ENCODE measurements at places on chromosomes 1 and 21.

DNA sequence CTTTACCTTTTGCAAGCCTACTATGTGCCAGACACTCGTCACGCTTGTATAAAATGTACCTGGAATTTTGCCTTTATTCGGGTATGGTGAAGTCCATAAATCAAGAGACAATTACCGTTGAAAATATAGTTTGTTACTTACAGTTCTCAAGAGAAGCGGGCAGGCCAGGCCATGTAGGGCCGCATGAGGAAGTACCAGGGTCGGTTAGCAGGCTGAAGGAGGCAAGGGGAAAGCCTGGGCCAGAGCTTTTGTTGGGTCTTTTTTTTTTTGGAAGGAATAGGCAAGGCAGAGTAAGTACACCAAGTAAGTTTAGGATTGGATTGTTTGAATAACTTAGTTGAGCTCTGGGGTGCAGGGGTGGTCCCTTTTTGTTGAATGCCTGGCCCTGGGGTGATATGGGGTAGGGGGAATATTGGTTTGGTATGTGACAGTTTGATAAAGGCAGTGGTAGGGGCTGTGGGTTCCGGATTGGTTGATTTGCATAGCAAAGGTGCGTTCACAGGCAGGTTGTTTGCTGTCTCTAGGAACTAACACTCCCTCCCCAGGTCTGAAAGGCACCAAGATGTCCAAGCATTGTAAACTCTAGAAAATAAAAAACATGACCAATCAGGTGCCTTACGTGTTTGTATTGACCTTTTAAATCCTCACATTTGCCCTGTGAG lies 80.7 kb downstream of the KAZN start:
- no peak for DNase-seq

GRCh38 chr21:40291560-40291959 lies 424.3 kb downstream of the PCP4 start:
- DNase-seq, result no peak

GRCh38 chr1:10250663-10251062 lies 40.3 kb downstream of the KIF1B start:
- DNase-seq, result no peak

DNA sequence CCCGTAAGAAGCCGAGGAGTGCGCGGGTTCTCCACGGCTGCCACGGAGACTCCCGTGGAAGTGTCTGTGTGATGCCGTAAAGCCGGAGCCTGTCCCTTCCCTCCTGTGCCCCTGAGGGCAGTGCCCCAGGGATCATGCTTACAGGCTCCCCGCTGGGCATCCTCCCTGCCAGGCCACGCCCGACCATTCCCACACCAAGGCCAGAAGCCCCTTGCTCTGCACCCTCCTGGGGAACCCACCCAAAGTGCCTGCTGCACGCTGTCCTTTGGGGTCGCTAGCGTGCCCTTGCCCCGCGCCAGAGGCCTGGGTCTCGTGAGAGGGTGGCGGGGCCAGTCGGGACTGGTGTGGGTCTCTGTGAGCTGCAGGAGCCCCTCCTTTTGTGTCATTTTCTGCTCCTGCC lies 228.5 kb upstream of the C1orf174 start:
- no peak for DNase-seq

DNA sequence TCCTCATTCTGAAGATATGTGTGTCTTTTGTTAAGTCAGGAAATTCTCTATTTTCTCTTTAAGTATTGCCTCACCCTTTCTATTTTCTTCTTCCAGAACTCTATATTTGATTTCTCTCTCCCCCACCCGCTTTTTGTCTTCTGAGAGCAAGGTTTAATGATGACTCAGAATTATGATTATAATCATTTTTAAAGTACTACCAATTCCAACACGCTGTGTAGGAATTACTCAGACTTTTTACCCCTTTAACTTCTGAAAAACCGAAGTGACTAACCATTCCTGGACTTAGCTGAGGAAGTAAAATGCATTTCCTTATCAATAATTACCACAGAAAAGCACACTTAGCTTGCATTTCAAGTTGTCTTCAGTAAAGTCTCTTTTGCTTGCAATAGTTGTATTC lies 20.8 kb upstream of the SCYL3 start:
- no peak for DNase-seq

GRCh38 chr1:226181996-226182714 lies 4.4 kb downstream of the ACBD3 start:
- DNase-seq, result peak; percentile 43

- no peak for DNase-seq
Measured at GRCh38 chr21:45401916-45402900, 2.8 kb upstream of the COL18A1 start.

GRCh38 chr1:37797750-37798345 lies 4.2 kb downstream of the MANEAL start:
- no peak for DNase-seq

DNA sequence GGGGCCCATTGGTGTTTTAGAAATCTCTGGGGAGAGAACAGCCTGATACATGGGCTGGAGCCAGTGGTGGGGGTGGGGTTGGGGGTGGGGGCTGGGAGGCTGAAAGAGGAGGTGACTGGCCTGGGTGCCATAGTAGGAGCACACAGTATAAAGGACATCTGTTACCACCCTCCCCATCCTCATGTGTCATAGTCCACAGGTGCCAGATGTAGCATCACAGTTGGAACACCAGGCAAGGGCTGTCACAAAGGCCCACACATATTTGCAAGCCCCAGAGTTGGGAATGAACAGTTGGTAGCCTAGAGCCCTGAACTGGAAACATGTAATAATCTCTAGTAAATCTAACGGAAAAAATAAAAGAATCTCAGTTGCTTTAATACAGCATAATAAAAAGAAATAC lies 55.1 kb upstream of the CR2 start:
- DNase-seq, result no peak

- DNase-seq, result no peak
Measured at GRCh38 chr21:43345746-43346409, 81.1 kb downstream of the SIK1 start.

DNA sequence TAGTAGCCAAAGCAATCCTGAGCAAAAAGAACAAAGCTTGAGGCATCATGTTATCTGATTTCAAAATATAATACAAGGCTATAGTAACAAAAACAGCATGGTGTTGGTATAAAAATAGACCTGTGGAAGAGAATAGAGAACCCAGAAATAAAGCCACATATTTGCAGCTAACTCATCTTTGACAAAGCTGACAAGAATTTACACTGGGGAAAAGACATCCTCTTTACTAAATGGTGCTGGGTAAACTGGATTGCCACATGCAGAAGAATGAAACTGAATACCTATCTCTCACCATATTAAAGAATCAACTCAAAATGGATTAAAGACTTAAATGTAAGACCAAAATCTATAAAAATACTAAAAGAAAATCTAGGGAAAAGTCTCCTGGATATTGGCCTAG lies 59.5 kb upstream of the CD55 start:
- DNase-seq, result no peak

- no peak for DNase-seq
Measured at GRCh38 chr1:150619576-150620509, 9.6 kb downstream of the ENSA start.

DNA sequence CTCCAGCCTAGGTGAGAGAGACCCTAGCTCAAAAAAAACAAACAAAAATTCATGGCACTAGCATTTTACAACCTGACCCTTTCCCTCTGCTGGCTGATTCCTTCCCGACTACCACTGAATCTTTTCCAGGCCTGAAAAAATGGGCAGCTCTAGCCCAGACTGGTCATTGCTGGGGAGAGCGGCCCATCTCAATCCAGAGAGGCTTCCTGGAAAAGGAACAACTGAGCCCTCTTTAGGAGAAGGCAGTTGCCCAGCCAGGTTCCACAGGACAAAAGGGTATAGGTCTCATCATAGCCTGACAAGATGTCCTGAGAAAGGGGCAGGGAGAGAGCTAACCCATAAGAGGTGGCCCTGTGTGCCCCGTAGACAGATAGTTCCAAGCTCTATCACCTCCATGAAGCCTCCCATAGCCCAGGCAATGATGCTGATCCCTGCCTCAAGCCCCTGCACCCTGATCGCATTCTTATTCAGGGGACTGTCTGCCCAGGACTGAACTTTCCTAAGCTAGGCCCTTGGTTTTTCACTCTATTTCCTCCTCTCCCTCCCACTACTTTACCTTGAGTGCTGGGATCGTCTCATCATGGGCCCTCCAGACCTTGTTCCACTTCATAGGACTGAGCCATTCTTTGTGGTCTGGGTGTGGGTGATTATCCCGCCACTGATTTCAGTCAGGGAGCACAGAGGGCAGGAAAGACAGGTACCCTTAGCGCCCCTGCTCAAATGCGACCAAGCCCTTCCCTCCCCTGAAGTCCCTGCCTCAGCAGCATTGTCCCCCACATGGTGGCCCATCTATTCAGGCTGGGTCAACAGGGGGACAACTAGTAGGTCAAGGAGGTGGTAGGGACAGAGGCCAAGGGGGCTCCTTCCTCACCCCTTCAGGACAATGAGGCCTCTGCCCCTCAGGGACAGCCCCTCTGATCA lies 18.2 kb downstream of the RHBG start:
- DNase-seq, result no peak

- DNase-seq, result no peak
Measured at GRCh38 chr1:22053861-22054770, 1.6 kb downstream of the CDC42 start.

- peak; percentile 35 for DNase-seq
Measured at GRCh38 chr1:147243228-147243685, 773 bp downstream of the CHD1L start.

GRCh38 chr1:58841455-58841854 lies 57.6 kb upstream of the JUN start:
- no peak for DNase-seq

GRCh38 chr1:200642481-200642880 lies 21.9 kb upstream of the KIF14 start:
- DNase-seq, result no peak

GRCh38 chr21:39142972-39143371 lies 40.3 kb downstream of the PSMG1 start:
- DNase-seq, result no peak

DNA sequence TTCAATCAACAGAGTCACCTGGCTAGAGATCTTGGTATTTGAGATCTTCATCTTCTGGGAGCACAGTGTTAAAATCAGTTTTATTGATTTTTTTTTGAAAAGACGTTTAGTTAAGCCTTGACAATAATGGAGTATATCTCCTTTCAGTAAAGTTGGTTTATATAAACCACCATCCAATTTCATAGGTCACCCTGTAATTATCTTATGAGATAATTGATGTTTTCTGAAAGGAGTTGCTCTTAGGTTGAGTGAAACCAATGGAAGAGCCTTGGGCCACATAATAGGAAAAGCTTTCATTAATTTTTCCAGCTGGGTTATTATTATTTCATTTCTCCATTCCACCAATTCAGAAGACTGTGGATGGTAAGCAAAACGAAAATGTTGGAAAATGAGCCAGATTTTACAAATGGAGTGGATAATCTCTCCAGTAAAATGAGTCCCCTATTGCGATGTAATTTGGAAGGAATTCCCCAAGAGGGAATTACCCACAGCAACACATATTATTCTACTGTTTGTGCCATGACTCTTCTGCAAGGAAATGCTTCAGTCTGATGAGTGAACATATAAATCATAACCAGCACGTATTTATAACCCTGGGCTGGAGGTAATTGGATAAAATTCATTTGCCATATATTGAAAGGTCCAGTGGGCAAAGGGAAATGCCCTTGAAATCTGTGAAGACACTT lies 46.2 kb upstream of the TINAGL1 start:
- DNase-seq, result no peak

GRCh38 chr1:74426208-74426937 lies 86.0 kb downstream of the LRRC53 start:
- no peak for DNase-seq

- DNase-seq, result no peak
Measured at GRCh38 chr1:36968730-36969129, 65.6 kb downstream of the GRIK3 start.

DNA sequence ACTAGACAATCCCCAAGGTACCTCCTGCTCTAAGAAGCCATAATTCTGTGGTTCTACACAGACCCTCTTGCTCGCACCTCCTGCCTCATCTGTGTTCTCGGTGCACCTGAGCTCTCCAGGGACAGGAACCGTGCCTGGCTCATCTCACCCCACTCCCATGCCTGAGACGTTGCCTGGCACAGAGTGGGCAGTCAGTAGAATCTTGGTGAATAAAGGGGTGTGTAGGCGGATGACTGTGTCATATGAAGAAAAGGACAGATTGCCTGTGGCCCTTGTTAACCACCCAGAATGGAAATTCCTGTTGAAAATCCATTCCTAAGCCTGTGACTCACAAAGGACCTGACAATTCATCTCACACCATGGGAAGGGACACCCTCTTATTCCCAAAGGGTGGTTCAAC lies 92.9 kb downstream of the KCNN3 start:
- no peak for DNase-seq

- no peak for DNase-seq
Measured at GRCh38 chr1:31755197-31755611, 8.9 kb downstream of the ADGRB2 start.

DNA sequence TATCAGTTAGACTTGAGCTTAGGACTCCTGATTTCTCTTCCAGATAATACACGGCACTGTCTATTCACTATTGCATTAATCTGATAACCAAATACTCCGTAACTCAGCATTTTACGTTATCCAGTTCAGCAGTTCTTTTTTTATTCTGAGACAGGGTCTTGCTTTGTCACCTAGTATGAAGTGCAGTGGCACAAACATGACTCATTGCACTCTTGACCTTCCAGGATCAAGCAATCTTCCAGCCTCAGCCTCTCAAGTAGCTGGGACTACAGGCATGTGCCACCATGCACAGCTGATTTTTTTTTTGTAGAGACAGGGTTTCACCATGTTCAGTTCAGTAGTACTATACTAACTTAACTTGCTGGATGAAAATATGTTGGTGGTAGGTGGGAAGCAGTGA lies 156.4 kb downstream of the PATJ start:
- DNase-seq, result no peak

- peak; percentile 53 for DNase-seq
Measured at GRCh38 chr1:158117854-158118704, 62.6 kb upstream of the CD1D start.

GRCh38 chr1:168792142-168792541 lies 63.1 kb upstream of the DPT start:
- DNase-seq, result peak; percentile 19

DNA sequence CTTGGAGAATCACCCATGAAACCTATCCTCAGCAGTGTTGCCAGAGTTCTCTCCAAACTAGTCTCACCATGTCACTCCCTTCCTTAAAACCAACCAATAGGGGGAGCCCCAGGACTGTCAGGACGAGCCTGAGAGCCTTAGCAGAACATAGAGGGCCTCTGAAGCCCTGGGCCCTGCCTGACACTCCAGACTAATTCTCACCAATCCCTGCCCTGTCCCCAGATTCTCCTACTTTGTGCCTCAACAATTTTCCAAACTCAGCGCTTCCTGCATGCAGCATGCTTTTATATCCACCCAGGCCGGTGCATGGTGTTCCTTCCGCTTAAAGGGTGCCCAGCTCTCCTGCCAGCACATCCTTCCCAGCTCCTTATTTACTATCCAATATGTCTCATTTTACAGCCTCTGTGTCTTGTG lies 42.7 kb downstream of the HSD3B1 start:
- DNase-seq, result peak; percentile 20

- DNase-seq, result peak; percentile 12
Measured at GRCh38 chr1:245710961-245711903, 556.4 kb downstream of the KIF26B start.

- no peak for DNase-seq
Measured at GRCh38 chr1:3644273-3644672, 5.6 kb downstream of the WRAP73 start.

- no peak for DNase-seq
Measured at GRCh38 chr21:38533887-38534286, 35.6 kb upstream of the ERG start.

Data from GM13976 (cell line).